ENCODE measurements at places on chromosomes 3 and 15.

GRCh38 chr3:169288553-169288952 lies 375.0 kb downstream of the MECOM start:
- DNase-seq: no peak

DNA sequence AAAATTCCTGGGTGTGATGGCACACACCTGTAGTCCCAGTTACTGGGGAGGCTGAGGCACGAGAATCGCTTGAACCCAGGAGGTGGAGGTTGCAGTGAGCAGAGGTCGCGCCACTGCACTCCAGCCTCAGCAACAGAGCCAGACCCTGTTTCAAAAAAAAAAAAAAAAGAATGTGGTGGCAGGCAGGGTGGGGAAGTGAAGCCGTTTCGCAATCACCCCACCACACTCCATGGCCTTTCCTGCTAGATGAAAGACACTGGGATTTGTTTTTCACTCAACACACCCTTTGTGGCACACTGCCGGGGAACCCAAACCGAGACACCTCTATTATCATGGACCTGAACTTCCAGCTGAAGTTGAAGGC lies 172.4 kb upstream of the IQSEC1 start:
- DNase-seq: no peak

- no peak for DNase-seq
Observed at GRCh38 chr3:14676881-14677280, 1.9 kb downstream of the C3orf20 start.

DNA sequence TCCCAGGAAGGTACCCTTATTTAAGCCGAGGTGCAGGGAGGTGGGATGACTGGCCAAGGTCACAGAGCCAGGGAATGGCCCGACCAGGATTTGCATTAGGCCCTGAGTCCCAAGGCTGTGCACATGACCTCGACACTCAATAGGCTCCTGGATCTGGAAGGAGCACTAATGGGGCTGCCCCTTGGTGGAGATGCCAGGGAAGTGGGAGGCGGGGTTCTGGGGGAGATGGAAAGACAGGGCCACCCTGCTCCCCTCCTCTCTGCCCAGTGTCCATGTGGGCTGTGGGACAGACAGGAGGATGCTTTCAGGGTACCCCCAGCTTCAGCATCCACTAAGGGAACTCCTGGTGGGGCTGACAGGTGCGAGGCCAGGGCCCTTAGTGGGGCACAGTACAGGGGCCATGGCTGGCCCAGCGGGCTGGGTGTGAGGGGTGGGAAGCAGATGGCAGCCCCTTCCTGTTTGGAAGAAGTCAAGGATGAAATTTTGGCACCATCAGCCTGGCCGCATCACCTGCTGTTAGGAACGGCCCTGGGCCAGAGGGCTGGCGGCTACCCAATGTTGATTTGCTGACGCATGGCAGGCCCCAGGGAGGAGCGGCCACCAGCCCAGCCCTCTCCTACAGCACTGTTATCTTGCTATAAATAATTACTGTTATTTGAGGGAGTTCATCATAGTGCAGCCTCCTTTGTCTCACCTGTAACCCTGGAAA lies 37.3 kb downstream of the ATP2B2 start:
- no peak for DNase-seq

GRCh38 chr3:126553284-126554084 lies 5.2 kb downstream of the C3orf22 start:
- DNase-seq: no peak

- no peak for DNase-seq
Observed at GRCh38 chr3:122858373-122858772, 63.5 kb downstream of the SLC49A4 start.

GRCh38 chr15:82183121-82184031 lies 79.2 kb downstream of the EFL1 start:
- DNase-seq: no peak

DNA sequence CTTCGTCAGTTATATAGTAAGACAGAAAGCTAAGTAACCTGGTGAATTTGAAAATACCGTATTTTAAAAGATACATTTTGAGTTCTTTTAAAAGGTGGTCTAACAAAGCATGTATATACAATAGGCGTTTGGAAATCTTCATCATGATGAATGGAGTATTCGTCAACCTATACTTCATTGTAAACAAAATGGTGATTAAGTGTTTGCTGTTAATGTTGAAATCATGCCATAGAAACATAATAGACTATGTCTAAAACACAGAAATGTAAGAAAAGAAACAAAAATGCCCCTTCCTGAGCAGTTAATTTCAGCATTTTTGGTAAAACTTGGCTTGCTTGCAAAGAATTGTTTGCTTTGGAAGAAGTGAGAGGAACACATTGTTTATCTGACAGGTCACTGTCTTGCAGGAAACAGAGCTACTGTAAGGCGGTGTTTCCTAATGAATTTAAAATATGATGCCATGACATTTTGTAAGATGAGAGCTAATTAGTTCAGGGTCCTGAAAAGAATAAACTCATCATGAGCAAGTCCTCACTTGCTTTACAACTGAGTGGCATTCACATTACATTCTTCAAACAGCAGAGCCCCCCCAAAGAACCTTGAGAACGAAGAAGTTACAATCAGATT lies 126.7 kb downstream of the SERPINI1 start:
- no peak for DNase-seq

DNA sequence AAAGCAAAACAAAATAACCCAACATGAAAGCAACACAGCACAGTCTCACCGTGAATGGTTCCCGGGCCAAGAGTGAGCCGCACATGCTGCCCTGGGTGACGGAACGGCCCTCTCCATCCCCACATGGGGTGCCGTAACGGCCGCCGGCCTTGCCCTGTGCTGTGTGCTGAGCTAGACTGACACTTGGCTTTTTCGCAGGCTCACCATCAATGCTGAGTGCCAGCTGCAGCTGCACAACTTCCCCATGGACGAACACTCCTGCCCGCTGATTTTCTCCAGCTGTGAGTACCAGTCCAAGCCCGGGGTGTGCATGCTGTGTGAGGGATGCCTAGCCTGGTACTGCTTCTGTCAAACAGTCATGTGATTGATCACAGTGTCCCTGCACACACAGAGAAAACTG lies 357.6 kb downstream of the GABRG3 start:
- DNase-seq: no peak

DNA sequence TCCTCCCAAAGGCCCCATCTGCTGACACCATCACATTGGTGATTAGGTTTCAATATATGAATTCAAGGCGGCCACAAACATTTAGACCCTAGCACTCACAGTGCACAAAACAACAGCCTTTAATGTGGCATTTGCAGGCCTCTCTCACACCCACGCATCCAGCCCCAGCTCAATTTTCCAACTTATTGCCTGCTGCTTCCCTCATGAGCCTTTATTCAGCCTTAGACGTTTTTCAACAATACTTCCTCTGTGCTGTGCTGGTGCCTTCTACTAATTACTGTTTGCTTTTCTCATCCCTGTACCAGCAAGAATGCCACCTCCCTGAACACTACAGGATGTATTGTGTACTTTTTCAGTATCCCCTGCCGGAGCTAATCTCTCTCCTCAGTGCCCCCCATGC lies 334.6 kb downstream of the GABRB3 start:
- DNase-seq: no peak

DNA sequence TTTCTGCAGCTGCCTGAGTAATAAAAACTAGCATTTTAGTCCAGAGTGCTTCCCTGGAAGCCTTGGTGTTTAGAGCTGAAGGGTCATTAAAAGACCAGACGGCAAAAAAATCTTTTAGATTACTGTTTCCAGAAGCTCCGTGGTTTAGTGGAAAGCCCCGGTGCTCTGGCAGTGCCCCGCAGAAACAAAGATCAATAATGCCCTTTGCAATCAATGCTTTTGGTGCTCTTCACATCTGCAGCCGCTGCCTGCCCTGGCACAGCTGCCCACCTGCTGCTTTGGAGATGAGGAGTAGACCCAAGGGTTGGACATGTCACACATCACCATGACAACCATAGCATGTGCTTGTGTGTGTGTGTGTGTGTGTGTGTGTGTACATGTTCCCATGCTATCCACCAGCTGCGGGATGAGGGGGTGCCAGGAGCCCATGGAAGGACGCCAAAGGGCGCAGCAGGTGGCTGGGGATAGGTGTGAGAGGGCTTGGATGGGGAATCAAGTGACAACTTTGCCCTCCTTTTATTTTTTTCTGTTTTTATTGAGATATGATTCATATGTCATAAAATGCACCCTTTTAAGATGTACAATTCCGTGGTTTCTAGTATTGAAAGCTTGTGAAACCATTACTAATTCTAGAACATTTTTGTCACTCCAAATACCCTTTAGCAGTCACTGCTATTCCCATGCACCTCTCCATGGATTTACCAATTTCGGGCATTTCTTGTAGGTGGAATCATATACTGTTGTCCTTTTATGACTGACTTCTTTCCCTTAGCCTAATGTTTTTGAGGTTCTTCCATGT lies 75.7 kb upstream of the KLHL25 start:
- no peak for DNase-seq

GRCh38 chr15:36400936-36401585 lies 178.4 kb upstream of the CDIN1 start:
- DNase-seq: no peak

GRCh38 chr15:35606450-35606779 lies 60.5 kb upstream of the DPH6 start:
- no peak for DNase-seq

- no peak for DNase-seq
Observed at GRCh38 chr3:49908373-49909199, 4.9 kb upstream of the MST1R start.

DNA sequence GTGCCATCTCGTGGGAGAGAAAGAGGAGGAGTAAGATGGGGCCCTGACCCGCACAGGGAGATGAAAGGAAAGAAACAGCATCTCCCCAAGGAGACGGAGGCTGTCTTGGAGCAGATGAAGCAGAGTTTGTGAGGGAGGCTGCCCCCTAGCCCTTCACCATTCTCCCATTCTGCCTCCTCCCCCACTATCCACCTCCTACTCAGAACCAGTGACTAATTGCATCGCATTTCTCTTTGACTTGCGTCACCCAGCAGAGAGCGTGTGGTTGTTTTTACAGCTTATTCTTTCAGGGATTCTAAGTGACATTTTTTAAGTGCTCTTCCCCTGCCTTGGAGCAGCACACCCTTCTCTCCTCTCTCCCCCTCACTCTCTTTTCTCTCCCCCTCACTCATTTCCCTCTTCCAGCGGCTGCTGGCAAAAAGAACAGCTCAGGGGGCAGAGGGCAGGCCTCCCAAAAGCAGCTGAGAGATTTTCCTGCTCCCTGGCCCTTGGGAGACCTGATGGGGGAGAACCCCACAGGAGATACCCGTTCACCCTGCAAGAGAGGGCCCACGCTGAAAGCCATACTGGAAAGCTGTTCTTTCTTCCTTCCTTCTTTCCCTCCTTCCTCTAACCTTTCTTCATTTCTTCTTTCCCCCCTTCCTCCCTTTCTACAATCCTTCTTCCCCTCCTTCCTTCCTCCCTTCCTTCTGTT lies 91.8 kb downstream of the MRPL46 start:
- DNase-seq: no peak

GRCh38 chr15:72058585-72058984 lies 59.4 kb downstream of the MYO9A start:
- DNase-seq: no peak

GRCh38 chr3:141796081-141796888 lies 33.1 kb downstream of the GRK7 start:
- peak; percentile 55 for DNase-seq

DNA sequence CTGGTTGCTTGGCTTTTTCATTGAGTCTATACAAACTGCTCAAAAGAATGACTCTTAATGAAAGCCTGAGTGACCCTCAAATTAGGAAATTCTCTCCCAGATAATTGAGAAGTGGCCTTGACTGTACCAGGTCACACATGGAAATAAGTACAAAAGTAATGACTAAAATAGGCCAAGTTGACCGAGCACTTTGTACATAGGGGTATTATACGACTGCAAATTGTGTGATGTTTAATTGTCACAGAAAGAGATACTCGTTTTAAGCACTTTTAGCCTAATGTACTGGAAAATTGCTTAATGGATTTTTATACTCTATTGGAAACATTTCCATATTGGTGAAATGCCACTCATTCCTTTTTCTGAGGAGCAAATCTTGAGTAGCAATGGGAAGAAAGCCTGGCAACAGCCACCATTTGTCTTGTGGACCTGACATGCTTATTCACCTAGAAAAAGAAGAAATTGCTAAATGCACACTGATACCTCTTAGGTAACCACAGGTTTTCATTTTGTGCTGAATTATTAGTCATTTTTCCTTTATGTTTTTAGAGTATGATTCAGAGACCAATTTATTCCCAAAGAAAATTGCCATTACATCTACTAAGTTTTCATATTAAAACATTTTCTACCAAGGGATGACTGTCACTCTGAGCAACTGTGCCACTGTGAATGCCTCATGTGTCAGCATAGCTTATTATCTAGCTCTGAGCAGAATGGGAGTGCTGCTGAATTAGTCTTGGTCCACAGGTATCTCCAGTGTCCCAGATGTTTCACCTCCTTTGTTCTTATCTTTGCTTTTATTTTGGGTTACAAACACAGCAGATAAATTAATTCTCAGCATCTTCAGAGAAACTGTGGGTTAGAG lies 8.9 kb upstream of the PXK start:
- no peak for DNase-seq

DNA sequence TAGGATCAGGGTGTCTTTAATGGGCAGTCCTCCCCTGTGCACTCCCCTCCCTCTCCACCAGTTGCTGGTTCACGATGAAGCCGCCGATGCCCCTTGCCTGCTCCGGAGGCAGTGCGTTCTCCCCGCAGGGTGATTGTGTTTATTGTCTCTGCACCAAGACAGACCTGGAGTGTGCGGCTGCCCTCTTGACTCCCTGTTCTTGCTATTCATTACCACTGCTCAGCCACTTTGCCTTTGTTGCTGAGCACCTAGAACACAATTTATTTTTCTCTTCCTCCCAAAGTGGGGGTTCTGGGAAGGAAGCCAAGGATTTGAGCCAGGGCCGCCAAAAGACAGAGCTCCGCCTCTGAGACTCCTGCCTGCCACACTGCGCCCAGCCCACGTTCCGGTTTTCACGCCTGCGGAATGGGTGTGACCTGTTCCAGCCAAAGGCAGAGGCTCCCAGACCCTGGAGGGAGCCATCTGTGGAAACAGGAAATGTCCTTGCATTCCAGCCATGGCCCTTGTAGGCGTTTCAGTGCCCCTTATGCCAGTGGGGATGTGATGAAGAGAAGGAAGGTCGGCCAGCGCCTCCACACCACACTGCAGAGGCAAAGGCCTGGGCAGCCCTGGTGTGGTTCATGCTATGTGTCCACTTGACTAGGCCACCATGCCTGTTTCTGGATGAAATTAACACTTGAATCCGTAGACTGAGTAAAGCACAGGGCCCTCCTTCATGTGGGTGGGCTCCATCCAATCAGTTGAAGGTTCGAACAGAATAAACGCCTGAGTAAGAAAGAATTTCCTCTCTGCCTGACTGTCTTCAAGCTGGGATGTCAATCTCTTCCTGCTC lies 85.8 kb downstream of the HMG20A start:
- no peak for DNase-seq

- DNase-seq: no peak
Observed at GRCh38 chr15:61467823-61468222, 238.7 kb upstream of the RORA start.

GRCh38 chr15:40313531-40314398 lies 6.0 kb upstream of the PLCB2 start:
- DNase-seq: peak; percentile 30
